Large intestine (tissue), 12 donors: ENCODE measurements at places on chromosomes 7 and 10.

DNA sequence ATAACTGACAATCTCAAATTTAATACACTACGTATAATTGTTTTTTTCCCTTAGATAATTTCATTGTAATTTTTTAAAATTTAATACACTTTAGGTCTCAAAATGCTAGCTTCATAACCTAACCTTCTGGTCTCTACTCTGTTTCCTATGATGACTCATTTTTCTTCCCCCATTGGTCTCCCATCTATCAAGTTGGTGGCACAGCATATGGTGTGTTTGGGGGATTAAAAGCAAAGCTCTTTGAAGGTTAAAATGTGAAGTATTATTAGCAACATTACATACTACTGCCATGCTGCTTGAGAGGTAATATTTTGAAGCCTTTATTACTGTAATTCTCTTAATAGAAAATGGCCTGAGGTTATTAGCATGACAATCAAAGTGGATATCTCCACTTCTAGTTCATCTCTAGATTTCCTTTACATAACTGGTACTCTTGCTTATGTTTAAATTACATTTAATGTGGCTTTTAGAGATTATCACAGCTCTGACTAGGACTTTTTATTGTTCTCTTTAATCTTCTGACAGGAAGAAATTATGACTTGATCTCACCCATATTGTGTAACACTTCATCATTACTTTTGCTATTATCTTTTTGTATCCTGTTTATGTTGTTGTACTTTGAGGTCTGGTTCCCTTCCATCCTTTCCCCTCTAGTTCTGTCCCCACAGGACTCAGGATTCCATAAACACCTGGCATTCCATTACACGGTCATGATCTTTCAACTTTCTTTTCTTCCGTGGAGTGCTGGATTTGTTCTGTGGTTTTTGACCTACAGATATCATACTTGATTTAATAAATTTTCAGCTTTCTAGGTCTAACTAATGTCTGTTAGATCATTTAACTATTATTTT, 185.1 kb downstream of the SEMA3D start:
- no peak for DNase-seq

- DNase-seq: no peak
These were observed 47.3 kb downstream of the NCAPG2 start for GRCh38 chr7:158657189-158657746.

DNA sequence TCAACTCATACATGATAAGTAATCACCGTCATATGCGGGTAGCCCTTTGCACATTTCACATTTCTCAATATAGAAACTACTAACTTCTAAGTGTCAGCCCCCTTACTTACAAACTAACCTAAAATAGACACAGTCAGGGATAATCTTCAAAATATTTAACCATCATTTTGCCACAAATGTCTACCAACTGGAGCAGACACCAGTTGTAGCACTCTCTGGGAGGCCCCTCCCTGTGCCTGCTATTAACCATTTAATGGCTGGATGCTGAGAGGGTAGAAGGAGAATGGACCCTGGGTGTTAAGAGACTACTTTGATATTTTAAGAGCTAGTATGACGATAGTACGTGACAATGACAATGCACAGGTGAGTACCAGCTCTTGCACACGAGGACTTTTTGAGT, 116.4 kb downstream of the SORBS1 start:
- DNase-seq: no peak

DNA sequence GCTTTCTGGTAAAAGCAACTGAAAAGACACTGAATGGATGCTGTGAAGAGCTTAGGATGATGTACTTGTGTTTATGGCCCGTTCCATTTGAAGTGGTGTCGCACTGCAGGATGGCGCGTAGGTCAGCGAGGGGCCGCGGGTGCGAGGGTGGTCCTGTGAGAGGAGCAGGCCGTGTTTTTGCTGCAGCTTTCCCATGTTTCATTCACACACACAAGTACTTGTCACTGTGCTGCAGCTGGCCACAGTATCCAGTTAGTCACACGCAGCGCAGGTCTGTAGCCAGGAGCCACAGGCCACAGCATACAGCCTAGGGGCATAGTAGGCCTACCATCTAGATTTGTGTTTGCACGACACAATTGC, 23.2 kb downstream of the WIPI2 start:
- DNase-seq: no peak

- peak; percentile 87 for DNase-seq
These were observed at the start of gene TRIP6 for GRCh38 chr7:100867040-100867775. TSS of gene TRIP6 (plus strand) at chr7:100867387. CDS start at chr7:100867498, 111 bp downstream.

DNA sequence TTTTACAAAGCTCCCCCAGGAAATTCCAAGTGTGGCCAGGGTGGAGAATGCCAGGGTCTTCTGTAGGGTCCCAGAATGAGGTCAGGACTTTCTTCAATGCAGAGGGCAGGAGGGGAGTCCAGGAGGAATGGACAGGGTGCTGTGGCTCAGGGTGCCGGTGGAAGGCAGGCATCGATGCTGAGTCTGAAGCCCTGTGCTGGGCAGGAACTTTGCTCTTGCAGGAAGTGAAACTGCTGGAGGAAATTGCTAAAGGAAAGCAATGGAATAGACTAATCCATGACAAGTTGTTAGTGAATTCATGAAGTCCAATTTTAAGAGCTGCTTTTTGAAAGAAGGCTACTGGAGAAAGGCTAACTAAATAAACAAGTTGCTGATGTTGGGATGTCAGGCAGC, 14.8 kb downstream of the PTPRE start:
- peak; percentile 39 for DNase-seq

DNA sequence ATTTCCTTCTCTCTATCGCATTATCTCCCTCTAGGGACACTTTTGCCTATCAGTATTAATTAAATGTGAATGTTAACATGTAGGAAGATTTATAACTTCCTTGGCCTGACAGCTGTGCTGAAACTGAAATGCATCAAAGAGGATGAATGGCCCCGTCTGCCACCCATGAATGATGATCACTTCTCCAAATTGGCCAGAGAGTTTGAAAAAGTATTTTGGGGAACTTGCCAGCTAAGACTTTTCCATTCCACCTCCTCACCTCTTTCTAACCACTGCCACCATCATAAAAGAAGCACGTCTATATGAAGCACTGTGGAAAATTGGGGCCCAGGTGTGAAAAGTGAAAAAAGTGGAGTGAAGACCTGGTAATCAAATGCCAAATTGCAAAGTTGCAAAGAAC, 25.4 kb upstream of the ST8SIA6 start:
- no peak for DNase-seq

DNA sequence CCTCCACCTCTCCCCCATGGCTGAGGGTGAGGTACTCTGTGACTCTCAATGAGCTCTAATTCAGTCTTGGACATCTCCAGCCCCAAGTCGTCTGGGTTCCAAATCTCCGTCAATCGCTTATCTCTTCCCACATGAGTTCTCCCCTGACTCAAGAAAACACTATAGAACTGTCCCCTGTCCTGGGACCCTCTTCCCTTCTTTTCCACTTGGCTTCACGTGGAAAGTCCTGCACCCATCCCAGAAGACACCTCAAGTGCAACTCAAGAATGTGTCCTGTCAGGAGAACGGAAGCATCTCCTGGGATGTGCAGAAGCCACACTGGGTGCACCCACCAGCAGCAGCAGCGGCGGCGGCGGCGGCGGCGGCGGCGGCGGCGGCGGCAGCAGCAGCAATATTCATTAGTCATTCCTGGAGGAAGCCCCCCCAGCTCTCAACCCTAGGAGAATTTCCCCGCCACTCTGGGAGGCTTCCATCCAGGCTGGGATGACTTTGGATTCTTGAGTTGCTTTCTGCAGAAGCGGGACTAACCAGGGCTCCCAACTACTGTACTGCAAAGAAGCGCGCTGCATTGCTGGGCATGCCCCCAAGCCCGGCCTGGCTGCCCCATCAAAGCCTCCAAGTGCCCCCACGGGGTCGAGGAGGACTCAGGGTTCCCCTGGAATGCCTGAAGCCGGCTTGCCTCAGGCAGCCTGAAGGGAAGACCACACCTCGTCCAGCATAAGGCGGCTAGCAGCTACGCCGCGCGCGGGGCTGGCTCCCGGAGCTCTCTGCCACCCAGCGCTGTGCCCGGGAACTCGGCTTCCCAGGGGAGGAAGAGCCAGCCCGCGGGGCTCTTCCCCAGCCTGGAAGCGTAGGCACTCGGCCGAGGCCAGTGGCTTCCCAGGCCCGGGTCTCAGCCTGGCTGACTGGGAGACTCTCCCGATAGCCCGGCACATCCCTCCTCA, 1.0 kb downstream of the CRTAC1 start:
- DNase-seq: no peak

- no peak for DNase-seq
These were observed 715.3 kb downstream of the CNTNAP2 start for GRCh38 chr7:146831875-146832274.

DNA sequence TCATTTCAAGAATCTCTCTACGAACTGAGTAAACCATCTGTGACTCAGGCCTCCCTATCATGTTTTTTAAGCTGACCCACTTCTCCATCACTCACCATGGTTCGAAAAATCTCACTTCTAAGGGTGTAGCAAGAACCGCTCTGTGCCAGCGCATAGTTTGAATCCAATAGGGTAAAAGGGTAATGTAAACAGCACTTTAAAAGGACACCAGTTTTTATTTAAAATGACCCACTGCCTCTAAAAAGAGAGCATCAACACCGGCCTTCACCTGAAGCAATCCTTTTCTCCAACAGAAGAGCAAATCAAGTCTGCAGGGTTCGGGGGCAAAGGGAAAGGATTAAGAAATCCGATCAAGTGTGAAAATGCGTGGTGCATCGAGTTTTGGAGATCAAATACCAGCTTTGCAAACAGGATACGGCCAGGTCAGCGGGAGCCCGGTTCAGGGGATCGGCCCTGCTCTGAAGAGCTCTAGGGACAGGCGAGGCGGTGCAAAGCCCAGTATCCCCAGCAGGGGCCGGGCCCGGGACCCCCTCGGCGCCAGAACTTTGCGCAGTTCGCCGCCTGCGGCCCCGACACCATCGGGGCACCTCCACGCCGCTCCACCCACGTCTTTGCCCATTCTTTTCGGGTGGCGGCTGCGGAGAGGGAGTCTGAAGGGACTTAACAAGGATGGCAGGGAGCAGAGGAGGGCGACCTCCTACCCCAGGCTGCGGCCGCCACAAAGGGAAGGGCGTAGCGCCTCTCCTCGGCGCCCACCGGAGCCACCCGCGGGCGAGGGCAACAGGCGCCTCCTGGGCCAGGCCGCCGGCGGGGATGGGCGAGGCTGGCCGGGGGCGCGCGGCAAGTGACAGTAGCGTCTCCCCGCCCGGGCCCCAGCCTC, 842 bp downstream of the NMT2 start:
- no peak for DNase-seq

- DNase-seq: no peak
These were observed 130.8 kb downstream of the PAXIP1 start for GRCh38 chr7:154871928-154872750.

- DNase-seq: no peak
These were observed 18.9 kb upstream of the YAE1 start for GRCh38 chr7:39547336-39547735.

- DNase-seq: no peak
These were observed 19.6 kb upstream of the RET start for GRCh38 chr10:43057231-43057711.

- DNase-seq: peak; percentile 85
These were observed 37.5 kb downstream of the PDK4 start for GRCh38 chr7:95558864-95559263.

DNA sequence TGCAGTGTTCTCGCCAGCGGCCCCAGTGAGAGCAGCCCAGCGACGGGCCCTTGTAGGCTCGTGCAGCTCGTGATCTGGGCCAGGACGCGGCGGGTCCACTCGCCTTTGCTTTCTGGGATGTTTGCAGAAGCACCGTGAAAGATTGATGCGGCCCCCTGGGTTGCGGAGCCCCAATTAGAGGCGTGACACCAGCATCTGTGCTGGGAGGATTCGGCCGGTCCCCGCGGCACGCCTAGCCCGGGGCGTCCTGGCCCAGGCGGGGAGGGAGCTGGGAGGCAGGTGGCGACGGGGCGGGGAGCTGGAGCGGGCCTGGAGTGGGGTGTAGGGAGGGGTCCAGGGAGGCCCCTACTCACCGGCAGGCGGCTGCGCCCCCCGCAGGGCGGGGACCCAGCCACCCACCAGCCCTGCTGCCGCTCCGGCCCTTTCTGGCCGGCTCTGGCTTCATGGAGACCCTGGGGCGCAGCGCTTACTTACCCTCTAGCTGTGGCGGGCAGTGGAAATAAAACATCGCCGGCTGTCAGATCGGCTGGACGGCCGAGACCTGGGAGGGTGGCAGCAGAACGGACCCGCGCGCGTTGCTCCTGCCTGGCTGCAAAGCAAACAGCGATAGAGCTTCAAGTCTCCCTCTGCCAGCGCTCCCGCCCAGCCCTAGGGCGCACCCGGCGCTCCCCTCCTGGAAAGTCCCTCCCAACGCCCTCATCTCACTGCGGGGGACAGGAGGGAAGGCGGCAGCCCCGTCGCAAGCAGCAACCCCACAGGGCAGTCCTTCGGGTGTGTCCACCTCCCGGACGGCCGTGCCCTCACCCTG, 752 bp downstream of the DRGX start:
- no peak for DNase-seq

GRCh38 chr7:12913002-12913401, 225.6 kb downstream of the ARL4A start:
- no peak for DNase-seq

DNA sequence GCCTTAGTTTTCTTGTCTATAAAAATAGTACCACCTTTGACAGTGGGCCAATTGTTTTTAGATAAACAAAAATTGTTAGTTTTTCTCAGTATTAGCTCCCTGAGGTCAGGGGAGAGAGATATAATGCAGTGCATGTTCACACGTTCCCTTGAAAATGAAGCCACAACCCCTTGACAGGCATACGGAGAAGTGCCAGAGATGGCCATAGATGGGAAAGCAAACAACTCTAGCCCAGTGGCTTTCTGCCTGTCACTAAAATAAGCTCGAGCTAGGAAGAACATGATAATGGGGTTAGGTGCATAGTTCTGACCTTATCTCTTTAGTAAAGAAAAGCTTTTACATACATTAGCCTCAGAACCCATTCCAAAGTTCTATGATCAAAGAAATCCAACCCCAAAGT, 124.9 kb downstream of the CHRM2 start:
- DNase-seq: no peak

DNA sequence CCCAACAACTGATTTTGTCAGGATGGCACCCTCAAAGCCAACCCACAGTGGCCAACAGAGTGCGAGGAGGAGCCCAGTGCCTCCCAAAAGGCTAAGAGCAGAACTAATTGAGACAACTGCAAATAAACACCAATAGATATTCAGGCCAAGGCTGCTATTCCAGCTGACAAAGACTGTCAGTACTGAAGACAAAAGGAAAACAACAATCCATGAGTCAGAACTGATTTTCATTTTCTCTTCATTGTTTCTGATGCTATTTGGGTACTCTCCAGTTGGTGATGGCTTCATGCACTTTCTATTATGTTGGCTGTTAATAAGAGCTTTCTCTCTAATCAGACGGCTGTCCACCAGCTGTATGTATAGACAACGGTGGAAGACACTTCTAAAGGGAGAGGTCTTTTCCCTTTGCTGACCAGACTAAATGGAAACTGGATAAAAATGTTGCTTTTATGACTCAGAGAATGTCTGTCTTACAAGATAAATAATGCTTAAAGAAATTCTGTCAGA, 515.9 kb downstream of the PARD3 start:
- DNase-seq: no peak

- DNase-seq: no peak
These were observed 115.6 kb downstream of the ELMO1 start for GRCh38 chr7:37333075-37333474.

GRCh38 chr7:30905078-30906012, 6.3 kb upstream of the AQP1 start:
- DNase-seq: no peak

GRCh38 chr10:77925795-77926565, 575 bp downstream of the DLG5 start:
- no peak for DNase-seq

GRCh38 chr10:30070001-30070685, 10.8 kb upstream of the JCAD start:
- DNase-seq: no peak
